ENCODE measurements at places on chromosomes 7 and 10.
A peak's percentile ranks its signal among the peaks of the same experiment; 100 is the strongest.

- DNase-seq: peak; percentile 93
These were observed at the start of gene AGAP3 for GRCh38 chr7:151085691-151086620. TSS of gene AGAP3 (plus strand) at chr7:151086475. CDS start at chr7:151086742, 267 bp downstream.

DNA sequence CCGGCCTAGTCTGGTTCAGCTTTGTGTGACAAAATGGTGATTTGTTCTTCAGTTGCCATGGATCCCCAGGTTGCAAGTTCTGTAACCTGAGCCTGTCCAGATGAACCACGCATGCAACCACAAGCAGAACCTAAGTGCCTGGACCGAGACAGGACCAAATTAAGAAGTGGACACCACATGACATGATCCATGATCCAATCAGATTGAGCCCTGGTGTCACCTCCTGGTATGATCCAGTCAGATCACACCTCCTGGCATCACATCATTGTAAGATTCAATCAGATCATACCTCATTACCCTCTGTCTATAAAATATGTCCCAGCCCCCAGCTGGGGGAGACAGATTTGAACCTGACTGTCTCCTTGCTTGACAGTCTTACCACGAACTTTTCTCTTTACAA, 70.0 kb downstream of the MALSU1 start:
- DNase-seq: no peak

DNA sequence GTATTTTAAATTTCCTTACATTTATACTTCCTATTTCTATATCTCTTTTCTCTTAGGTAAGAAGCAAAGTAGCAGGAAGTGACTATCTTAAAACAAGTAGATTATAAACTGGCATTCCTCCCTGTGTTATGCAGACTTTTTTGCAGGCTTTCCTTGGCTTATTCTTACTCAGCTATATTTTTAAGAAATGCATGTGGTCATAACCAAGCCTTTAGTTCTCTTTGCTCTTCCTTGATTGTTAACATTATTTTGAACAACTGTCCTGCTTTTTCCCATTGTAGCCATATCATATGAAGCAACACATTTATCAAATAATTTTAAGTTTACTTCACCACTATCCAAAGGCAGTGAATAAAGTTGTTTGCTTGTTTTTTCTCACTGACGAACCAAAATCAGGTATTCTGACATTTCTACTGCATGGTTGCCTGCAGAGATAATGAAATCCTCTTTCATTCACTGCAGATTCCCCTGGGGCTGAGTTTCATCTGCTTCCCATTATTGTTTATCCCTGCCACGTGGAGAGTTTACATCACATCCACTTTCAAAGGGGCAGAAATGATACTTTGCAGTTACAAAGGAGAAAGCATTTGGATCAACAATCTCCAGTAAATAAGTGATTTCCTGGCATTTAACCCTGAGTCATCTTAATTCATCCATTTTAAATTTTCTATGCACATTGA, 389.9 kb upstream of the SEMA3C start:
- DNase-seq: no peak

DNA sequence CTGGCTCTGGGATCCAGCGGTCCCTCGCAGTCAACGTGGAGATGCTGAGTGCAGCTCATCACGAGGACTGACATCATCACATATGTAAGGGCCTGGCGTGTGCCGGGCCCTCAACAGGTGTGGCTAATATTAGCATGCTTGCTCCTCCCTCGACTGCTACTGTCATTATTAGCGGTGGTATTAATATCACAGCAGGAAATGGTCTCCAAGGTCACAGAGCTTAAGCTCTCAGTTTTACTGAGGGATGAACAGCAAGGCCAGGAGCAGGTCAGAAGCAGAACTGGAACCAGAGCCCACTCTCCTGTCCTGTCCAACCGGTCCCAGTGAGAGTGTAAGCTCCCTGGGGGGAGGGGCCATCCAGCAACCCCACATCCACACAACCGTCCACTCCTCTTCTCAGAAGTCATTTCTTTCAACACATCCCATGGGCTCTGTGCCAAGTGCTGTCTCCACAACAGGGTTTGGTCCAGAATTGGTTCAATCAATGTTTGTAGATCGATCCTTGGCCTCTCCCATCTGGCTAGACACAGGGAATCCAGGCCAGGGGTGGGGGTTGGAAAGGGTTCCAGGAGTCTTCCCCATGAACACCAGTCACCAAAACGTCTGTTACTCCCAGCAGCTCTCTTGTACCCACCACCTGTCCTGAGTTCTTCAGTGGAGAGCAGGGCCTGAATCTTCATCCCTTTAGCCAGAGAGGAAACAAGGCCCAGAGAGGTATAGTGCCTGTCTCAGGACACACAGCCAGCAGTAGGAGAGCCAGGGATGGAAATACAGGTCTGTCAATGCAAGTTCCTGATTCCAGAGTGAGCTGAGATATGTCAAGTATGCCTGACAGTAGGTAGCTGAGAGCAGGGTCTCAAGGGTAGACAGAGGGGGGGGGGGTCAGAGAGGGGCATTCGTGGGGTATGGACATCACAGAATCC, 45.3 kb upstream of the ZMIZ1 start:
- DNase-seq: peak; percentile 41

DNA sequence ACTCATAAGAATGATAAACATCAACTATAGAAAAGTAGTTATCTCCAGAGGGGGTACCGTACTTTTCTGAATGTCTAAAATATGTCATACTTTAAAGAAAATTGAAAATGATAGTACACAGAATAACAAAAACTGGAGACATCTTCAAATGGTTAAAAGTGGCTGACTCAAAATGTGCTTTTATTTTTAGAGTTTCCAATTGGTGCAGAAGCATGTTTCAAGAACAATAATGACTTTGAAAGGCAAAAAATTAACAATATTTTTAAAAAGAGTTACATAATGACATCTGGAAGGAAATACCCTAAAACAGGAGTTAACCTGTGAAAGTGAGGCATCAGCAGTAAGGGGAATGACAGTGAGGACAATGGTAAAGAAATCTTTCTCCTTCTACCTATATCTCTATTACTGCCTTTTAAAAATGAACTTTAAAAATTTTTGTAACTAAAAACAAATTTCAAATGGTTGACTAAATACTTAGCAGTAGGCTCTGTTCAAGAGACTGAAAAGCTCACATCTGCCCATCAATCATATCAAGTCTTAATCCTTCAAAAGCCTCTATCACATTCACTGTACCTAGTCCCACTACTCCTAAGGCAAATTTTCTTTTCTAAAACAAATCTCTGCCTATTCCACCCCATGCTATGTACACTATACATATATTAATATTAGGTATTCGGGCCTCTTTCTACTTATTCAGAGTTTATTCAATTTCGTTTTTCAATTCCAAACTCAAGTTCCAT, 3.0 kb downstream of the ASZ1 start:
- no peak for DNase-seq

GRCh38 chr10:47255033-47255813, 44.8 kb upstream of the GDF10 start:
- peak; percentile 26 for DNase-seq

GRCh38 chr10:104957178-104957841, 316.2 kb downstream of the SORCS3 start:
- no peak for DNase-seq

DNA sequence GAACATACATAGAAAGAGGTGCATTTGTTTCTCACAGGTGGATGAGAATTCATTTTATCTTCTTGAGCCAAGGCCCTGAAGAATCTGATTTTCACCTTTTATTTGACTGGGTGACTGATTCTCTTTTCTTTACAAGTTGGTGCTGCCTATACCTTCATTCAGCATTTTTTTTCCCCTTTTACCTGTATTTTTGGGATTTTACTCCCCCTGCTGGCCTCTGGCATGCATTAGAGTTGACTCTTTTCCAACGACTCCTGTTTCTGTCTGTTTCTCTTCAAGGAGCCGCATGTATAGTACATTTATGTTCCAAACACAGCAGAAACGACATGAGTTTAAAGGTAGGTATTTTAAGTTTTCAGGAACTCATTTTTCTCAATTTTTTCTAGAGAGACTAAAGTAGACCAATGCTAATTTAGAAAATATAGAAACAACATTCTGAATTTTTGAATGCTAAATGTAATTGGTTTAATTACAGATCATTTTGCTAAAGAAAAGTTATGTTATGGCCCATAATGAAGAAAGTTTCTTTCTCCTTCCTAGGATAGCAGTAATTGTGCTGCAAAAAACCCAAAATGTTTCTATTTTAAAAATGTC, 149.8 kb upstream of the HDAC9 start:
- DNase-seq: peak; percentile 83

- no peak for DNase-seq
These were observed 238.7 kb downstream of the CDK14 start for GRCh38 chr7:90834771-90835170.

- peak; percentile 60 for DNase-seq
These were observed 203.4 kb downstream of the SLC25A13 start for GRCh38 chr7:96118449-96119001.

DNA sequence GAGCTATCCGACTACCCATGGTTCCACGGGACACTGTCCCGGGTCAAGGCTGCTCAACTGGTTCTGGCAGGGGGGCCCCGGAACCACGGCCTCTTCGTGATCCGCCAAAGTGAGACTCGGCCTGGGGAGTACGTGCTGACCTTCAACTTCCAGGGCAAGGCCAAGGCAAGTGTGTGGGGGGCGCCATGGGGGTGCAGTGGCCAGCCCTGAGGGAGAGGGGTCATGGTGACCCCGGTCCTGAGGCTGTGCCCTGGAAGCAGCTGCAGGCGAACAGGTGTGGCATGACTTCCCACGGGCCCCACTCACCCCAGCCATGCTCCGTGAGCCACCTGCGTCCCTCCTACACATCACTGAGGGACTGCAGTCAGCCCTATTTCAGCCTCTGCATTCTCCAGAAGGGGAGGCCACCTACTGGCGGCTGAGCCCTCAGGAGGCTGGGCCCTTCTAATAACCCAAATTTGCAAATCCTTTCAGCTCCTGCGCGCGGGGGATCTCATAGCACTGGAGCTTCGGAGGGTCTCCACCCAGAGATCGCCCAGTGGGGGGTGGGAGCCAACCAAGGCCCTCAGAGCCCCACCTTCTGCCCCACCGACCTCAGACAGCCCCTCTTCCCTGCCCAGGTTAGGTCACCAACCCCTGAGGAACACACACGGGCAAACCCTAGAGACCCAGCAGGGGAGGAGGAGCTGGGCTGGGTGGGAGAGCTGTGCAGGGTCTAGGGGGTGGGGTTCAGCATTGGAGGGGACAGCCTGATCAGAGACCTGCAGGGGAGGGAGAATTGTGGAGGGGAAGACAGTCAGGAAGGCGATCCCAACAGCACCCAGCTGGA, 30.8 kb downstream of the SH2B2 start:
- peak; percentile 77 for DNase-seq

GRCh38 chr10:110033701-110034235, 26.0 kb downstream of the ADD3 start:
- no peak for DNase-seq

DNA sequence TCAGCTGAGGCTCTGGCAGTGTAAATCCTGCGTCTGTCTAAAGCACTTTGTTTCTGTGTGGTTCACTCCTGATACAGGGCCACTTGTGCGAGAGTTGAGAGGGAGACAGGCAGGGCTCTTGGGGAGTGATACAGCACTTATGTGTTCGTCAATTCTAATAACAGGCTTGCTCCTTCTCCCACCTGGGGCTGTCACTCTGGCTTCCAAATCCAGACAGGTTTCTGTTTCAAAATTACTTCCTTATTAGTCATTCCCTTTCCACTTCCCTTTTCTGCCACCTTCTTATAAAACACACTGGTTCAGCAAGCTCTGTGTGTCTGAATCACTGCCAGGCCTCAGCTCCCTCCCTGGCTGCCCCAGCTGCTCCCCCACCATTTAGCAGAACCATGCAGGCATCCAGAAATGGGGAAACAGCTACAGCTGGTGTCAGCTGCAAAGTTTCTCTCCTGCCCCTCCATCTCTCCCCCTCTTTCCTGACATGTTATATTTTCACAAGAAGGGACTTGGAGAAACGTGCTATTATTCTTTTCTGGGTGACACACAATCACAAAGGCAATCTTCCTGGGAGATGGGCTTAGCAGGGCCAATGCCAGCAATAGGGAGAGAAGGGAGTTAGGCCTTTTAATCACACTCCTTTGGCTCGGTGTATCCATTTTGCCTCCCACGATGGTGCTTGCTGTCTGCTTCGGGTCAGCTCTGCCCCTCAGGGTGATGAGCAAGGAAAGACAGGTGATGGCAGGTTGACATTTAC, 58.4 kb upstream of the ZNRF2 start:
- no peak for DNase-seq

GRCh38 chr7:135811506-135811905, 62.9 kb upstream of the FAM180A start:
- no peak for DNase-seq

GRCh38 chr10:71911296-71911953, 52.8 kb upstream of the CHST3 start:
- DNase-seq: peak; percentile 51

DNA sequence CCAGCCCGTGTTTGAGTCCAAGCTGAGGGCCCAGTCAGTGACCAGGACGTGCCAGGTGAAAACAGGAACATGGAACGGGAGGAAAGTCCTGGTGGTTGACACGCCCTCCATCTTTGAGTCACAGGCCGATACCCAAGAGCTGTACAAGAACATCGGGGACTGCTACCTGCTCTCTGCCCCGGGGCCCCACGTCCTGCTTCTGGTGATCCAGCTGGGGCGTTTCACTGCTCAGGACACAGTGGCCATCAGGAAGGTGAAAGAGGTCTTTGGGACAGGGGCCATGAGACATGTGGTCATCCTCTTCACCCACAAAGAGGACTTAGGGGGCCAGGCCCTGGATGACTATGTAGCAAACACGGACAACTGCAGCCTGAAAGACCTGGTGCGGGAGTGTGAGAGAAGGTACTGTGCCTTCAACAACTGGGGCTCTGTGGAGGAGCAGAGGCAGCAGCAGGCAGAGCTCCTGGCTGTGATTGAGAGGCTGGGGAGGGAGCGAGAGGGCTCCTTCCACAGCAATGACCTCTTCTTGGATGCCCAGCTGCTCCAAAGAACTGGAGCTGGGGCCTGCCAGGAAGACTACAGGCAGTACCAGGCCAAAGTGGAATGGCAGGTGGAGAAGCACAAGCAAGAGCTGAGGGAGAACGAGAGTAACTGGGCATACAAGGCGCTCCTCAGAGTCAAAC, 5.2 kb downstream of the GIMAP5 start:
- DNase-seq: no peak

DNA sequence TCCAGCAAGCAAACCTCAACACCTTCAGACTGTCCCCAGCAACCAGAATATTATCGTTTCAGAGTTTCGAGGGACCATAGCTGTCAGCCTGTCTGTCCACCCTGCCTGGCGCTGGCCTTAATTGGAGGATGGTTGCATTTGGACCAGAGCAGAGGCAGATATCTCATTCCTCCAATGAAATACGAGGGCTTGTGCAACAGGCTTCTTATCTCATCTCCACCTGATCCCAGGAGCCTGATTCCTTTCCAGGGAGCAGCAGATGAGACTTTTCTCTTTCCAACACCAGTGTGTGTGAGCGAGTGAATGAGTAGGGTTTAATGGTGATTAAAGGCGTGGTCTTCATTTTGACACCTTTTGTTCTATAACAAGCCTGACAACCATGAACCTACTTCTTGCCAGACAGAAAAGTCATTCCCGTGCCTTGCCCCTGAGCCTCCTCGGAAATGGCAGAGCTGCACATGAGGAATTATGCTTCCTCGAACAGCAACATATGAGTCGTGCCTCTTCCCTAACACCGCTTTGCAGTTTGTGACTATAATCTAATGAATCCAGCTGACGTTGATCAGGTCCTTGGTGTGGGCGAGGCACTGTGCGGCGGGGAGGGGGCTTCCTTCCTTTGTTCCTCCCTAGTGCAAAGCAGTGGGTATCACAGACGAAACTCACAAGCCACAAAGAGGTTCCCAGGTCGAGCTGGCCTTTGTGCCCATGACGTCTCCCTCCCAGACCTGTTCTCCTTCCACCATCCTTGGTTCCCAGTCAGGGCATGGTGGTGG, 147.4 kb downstream of the CUX1 start:
- DNase-seq: no peak

Measured in endodermal cell (in vitro differentiated cells).